Stimulated activated CD8-positive, alpha-beta memory T cell treated with anti-CD3 and anti-CD28 coated beads, Interleukin-4, amount 100 ng/mL, for 48 hours (primary cell): ENCODE measurements at places on chromosomes 13 and 19.

GRCh38 chr19:5229778-5230335 is 110.8 kb downstream of the PTPRS start:
- no peak for DNase-seq

GRCh38 chr19:29872224-29872731 is 60.5 kb downstream of the CCNE1 start:
- DNase-seq, result no peak

GRCh38 chr19:55465460-55466240 is 1.1 kb upstream of the C19orf85 start:
- no peak for DNase-seq

DNA sequence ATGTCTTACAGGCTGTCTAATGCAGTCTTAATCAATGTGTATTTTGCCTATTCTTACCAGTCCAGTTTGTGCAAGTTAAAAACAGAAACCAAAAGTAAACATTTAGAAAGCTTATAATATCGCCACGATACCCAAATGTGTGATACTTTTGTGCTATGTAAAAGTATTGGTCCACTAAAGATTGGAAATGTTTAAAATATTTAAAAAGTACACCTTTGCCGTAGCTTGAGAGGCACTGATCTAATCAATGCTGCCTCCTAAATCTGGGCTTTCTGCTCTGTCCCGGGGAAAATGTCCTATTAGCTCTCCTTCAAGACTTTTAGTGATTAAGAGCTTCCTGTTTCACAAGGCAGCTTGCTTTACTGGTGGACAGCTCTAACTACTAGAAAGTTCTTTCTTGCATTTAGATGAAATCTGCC is 64.7 kb downstream of the DNAJC15 start:
- DNase-seq, result no peak

- DNase-seq, result no peak
These were observed 83.1 kb downstream of the ABCC4 start for GRCh38 chr13:95217920-95218830.

GRCh38 chr13:89205856-89206520 is 1534.8 kb downstream of the SLITRK5 start:
- no peak for DNase-seq

DNA sequence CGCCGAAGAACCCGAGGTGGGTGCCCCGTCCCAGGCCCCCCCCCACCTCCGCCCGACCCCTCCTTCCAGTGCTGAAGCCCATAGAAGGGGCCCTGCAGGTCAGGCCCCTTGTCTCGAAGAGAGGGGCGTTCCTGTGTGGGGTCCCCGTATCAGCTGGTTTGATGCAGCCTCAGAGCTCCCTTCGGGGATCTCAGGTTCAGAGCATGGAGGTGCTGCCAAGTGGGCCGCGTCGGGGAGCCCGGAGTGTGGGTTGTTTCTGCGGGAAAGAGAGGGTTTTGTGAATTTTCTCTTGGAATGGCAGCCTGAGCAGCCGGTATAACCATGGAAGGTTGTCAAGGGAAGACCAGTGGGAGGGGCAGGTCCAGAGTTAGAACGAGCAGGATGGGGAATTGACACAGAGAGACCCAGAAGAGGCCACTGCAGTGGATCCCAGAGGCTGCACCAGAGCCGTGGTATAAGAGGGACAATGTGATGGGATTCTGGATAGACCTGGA is 384 bp downstream of the TRAPPC2B start:
- DNase-seq, result no peak

- DNase-seq, result no peak
These were observed 3.6 kb upstream of the LIN7B start for GRCh38 chr19:49110567-49110966.

DNA sequence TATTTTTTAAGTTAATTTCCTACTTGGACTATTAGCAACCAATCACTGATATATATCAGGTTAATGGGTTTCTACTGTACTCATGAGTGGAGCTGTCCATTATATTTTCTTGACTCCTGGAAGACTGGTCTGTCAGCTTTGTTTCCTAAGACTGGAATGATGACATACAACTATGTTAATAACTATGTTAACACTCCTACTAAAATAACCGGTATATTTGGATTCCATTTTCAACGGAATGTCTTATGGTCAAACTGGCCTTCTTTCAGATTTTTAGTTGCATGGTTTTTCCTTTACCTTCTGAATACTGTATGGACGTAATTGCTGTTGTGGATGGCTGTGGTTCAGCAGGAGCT is 45.8 kb upstream of the GPI start:
- DNase-seq, result no peak

GRCh38 chr19:19062454-19063182 is 1.2 kb upstream of the SLC25A42 start:
- peak; percentile 52 for DNase-seq

DNA sequence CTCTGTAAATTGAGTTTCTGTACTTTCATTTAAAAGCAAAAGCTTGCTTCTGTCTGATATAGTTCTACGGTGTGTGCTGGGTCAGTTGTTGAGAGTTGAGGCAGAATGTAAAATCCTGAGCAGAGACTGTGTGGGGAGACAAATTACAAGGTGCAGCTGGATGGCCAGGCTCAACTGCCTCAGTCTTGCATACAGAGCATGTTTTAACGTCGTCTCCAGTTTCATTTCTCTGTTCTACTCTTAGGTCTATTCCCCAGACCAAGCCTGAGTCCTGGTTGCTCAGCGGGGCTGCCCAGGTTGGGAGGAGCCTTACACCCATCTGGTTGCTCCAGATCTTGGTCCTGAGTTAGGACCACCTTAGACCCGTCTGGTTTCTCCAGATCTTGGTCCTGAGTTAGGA is 54.4 kb upstream of the MEDAG start:
- no peak for DNase-seq

- no peak for DNase-seq
These were observed 308.3 kb downstream of the SLC7A1 start for GRCh38 chr13:29287237-29287636.

GRCh38 chr19:5698635-5699422 is 8.7 kb downstream of the RPL36 start:
- DNase-seq, result no peak

- no peak for DNase-seq
These were observed 316.0 kb upstream of the MIR17HG start for GRCh38 chr13:91031508-91031907.

DNA sequence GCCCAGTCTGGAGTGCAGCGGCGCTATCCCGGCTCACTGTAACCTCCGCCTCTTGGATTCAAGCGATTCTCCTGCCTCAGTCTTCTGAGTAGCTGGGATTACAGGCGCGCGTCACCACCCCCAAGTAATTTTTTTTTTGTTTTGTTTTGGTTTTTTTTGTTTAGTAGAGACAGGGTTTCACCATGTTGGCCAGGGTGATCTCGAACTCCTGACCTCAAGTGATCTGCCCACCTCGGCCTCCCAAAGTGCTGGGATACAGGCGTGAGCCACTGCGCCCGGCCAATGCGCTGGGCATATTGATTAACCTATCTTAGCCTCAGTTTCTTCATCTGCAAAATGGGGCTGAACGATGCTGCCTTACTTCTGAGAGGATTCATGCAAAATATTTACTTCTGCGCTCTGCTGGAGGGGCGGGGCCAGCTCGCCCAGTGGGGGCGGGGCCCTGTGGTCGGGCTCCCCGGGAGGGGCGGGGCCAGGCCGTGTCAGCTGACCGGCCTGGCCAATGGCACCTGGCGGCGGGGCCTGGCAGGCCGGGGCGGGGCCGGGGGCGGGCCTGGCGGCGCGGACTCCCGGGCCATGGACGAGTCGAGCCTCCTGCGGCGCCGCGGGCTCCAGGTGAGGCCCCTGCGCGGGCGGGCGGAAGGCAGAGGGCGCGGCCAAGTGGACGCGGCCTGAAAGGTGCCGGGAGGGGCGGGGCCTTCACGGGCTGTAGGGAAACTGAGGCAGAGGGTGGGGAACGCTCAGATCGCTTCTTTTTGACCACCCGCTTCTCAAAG is at the start of gene MAST3:
TSS of gene MAST3 (plus strand) at position 562 of the 776 bp plus-strand sequence. CDS start at position 577, 15 bp downstream.
- peak; percentile 96 for DNase-seq

- DNase-seq, result peak; percentile 76
These were observed 40.5 kb downstream of the USP12 start for GRCh38 chr13:27130979-27131623.

DNA sequence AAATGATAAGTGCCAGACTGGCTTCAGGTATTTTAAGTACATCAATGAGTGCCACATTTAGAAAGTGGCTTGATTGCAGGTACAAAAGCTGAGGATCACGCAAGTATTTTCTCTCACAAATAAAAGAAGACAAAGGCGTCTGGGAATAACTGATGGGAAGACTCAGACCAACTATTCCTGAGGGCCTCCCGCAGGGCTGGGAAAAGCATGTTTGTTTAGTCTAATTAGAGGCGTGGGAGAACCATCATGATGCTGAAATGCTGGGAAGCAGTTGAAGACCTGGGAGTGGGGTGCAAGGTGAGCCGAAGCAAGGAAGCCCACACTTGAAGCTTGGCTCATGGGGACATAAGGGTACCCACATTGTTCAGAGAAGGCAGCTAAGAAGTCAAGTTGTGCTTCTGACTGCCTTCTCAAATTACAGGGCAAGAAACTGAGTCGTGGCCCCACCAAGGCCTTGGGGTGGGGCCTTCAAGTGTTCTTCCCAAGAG is 536.0 kb downstream of the MYO16 start:
- no peak for DNase-seq

DNA sequence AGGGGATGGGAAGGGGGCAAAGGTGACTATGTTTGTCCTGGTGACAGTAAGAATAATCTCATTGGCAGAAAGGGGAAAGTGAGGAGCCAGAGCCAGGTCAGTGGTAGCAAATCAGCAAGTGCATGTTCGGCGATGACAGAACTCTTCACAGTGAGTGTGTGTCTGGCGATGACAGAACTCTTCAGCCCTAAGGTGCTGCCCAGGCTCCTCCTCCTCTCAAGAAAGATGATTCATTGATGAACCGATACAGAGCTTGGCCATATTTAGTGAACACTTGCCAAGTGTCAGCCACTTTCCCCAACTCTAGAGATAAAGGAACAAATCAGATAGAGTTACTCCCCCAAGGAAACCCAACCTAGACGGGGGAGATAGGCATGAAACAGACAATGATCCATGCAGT is 199.3 kb upstream of the UBL3 start:
- DNase-seq, result peak; percentile 34

DNA sequence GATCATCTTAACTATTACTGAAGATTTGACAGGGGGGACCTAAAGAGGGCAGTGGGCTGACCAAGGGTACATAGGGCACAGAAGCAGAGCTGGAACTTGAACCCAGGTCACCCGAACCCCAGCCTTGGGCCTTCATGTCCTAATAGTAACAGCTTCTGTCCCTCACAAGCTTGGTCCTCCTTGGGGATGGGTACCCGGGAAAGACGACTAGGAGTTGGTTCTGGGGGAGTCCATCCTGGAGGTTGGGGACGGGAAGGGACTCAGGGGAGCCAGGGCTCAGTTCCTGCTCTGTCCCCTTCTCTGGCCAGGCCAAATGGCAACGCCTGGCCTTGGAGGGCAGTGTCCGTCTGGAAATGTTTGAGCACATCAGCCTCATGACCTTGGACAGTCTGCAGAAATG is 39.6 kb upstream of the CYP4F8 start:
- DNase-seq, result no peak

DNA sequence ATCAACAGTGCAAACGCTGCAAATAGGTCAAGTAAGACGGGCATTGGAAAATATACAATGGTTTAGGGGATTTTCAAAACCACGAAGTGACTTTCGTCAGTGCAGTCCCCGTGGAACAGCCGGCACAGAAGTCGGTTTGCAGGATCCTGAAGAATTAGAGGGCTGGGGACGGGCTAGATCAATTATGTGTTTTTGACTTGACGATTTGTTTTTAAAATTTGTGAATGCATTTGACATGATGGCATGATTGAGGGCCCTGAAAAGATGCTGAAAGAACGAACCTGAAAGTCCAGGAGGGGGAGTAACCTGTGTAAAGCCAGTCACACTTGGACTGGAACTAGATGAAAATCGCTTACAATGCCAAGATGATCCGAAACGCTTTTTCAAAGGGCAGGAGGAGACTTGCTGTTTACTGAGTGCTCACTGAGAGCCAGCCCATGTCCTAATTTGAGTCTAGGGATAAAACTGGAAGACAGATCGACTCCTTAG is 8.9 kb upstream of the DGKH start:
- no peak for DNase-seq

GRCh38 chr19:4993683-4994082 is 24.8 kb downstream of the KDM4B start:
- DNase-seq, result no peak

DNA sequence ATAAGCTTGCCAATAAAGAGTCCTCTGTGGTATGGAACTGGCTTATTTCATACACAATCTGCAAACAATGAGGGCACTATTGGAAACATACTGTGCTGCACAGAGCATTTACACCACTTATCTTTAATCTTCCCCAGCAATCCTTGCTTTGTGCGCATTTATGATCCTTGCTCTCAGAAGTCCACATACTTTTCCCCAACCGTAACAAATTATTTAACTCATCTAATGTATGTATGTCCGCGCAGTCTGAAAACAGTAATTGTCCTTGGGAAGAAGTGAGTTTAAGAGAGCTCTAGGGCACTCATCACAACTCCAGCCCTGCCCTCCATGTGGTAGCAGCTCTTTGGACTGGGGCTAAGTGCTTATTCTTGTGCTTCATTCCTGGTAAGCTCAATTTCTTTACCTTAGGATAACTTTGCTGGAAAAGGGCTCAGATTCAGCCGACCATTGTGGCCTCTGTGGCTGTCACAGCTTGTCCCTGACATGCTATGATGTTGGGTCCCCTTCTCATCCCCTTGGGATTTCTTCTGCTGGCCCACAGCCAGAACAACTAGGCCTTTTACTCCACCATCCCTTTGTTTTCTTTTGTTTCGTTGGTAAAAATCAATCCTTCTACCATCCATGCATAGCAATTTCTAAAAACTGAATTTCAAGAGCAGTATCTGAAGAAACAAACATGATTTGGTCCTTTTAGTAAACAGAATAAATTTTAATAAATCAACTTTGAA is 152.7 kb downstream of the TNFRSF19 start:
- no peak for DNase-seq

GRCh38 chr19:43675269-43675879 is 5.4 kb upstream of the PLAUR start:
- no peak for DNase-seq

DNA sequence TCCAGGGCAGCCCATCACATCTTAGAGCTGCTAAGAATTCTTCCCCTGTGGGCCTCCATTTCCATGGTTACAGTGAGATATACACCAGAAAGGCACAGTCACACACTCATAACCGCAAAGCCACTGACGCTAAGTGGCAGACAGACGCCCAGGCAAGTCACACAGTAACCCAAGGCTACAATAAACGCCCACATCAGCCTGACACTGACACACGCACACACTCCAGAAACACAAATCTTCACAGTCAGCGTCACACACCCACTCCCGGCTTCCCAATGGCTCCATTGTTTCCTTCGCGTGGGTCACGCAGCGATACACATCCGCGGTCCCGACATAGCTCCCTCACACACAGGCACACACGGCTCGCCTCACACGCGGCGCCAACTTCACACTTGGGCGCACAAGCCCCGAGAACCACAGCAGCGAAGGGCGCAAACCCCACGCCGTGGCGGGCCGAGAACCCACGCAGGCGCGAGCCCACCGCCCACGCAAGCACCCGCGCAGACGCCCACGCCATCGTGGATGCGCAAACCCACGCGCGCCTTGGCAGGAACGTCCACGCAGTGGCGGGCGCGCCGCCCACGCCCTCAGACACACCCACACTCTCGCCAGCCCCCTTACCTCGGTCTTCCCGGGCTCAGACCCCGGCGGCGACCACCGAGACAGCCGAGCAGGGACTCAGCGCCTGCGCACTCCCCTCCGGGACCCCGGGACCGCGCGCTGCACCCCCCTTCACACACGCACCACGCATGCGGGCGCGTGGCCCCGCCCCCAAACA is at the start of gene ZNF667:
TSS of gene ZNF667 (minus strand) at position 695 of the 778 bp plus-strand sequence. CDS start 14,975 bp downstream, outside the sequence.
- DNase-seq, result peak; percentile 50

- DNase-seq, result no peak
These were observed 151.3 kb downstream of the PTPRS start for GRCh38 chr19:5189318-5189607.
